ENCODE measurements at places on chromosomes 1 and 21. TPM values are rescaled to one million over a fixed set of nuclear protein-coding genes. Genes with fewer than 3 reads are reported as not detected.

C1orf50 gene
- 7.7 TPM for total RNA-seq

OR2T35 gene
- not detected for total RNA-seq

USH2A gene
- 1.7 TPM for total RNA-seq

DISC1 gene
- 5.4 TPM for total RNA-seq

GRCh38 chr1:218200979-218201378 lies 84.1 kb upstream of the RRP15 start:
- DNase-seq, result no peak

- DNase-seq, result no peak
Observed at GRCh38 chr21:26686278-26686677, 113.2 kb upstream of the CYYR1 start.

GRCh38 chr1:79633456-79633855 lies 626.9 kb upstream of the ADGRL4 start:
- DNase-seq, result no peak

All from left cardiac atrium (tissue), 4 donors.